CD4-positive, alpha-beta T cell treated with Interleukin-2 at 100 ng/mL for 4 hours (primary cell): ENCODE measurements at places on chromosomes 5 and 9.

DNA sequence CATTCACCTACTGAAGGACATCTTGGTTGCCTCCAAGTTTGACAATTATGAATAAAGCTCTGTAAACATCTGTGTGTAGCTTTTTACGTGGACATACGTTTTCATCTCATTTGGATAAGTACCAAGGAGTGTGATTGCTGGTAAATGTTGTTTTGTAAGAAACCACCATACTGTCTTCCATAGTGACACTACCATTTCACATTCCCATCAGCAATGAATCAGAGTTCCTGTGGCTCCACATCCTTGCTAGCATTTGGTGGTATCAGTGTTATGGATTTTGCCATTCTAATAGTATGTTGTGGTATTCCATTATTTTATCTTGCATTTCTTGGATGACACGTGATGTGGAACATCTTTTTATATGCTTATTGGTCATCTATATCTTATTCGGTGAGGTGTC is 78.4 kb upstream of the RASGRF2 start:
- DNase-seq: no peak

DNA sequence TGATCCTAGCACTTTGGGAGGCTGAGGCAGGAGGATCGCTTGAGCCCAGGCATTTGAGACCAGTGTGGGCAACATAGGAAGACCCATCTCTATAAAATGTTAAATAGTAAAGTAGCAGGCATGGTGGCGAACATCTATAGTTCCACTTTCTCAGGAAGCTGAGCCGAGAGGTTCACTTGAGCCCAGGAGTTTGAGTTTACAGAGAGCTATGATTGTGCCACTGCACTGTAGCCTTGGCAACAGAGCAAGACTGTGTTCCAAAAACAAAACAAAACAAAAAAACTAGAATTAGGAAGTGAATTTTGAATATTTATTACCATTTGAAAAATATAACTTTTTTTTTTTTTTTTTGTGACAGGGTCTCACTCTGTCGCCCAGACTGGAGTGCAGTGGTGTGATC is 26.8 kb upstream of the PAX5 start:
- DNase-seq: no peak

DNA sequence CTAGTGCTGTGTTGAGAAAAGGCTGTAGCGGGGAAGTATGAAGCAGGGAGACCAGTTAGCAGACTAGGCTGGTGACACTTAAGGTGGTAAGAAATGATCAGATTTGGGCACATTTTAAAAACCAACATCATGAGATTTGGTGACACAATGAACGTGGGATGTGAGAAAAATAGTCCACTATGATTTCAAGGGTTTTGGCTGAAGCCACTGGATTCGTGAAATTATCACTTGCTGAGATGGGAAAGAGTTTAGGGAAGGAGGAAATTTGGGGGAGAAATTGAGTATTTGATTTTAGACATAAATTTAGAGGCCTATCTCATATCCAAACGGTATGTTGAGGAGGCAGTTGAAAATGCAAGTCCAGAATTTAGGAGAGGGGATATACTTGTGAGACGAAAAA is 23.1 kb downstream of the SKP2 start:
- no peak for DNase-seq

DNA sequence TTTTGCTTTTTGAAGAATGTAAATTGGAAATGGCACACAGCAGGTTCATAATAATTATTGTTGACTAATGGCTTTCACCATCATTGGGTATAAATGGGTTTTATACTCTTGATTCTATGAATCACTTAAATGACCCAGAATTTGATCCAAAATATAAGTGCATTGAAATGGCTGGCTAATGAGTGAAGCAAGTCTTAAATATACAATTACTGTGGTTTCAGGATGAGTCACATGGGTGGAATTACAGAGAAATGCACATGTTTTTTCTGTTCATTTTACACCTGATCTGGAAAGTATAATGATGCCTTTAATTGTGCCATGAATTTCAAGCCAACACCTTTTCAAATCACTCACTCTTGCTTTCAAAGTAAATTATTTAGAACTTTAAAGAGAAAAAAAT is 380.8 kb upstream of the CD180 start:
- DNase-seq: no peak

DNA sequence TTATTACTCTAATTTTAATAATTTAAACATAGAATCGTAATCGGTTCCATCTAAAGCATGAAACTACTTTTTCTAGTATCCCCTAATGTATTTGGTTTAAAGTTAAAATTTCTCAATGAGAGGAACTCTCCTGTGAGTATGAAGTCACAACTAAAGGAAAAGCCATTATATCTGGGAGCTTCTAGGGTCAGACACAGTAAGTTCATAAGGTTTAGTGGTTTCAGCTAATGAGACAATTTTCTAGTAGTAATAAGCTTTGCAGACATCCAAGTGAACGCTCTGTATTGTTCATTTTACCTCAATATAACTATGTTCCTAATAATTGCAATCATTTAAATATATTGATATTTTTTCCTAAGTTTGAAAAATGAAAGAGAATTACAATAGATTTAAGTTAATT is 364.4 kb upstream of the CDH9 start:
- no peak for DNase-seq

GRCh38 chr9:104934691-104935500 is 6.9 kb upstream of the ABCA1 start:
- DNase-seq: no peak

DNA sequence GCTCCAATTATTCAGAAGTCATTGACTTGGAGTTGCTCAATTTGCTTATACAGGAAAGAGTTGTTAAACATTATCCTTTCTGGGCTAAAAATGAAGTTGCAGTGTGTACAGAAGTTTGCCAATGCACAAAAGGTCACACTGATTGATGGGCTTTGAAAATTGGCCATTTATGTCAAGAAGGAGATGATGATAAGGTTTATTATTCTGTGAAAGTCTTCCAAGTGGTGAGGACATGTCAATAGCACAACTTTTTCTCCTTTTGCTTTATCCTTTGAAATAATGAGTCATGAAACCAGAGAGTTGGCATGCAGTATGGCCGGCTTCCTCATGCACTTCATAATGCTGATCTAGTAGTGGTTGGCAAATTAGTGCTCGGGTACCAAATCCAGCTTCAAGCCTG is 848.5 kb upstream of the WWC1 start:
- DNase-seq: no peak

- no peak for DNase-seq
Observed at GRCh38 chr9:90188656-90189055, 454.0 kb downstream of the DIRAS2 start.

GRCh38 chr5:307306-307705 is 14.2 kb upstream of the AHRR start:
- no peak for DNase-seq

DNA sequence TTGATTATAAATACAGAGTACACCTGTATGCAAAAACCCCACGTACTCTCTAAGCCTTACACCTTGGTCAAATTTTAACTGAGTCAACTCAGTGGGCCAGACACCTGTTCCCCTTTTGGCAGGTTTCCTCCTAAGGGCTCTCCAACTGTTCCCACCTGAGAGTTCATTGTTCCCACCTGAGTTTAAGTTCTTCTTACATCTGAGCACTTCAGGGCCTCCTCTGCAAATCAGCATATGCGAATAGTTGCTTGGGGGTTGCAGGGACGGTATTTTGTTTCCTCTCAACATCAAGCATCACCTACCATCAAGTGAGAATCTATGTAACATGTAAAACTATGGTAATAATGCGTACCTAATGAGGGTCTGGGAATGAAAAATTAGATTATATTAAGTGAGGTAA is 300.0 kb downstream of the PIK3R1 start:
- DNase-seq: no peak

DNA sequence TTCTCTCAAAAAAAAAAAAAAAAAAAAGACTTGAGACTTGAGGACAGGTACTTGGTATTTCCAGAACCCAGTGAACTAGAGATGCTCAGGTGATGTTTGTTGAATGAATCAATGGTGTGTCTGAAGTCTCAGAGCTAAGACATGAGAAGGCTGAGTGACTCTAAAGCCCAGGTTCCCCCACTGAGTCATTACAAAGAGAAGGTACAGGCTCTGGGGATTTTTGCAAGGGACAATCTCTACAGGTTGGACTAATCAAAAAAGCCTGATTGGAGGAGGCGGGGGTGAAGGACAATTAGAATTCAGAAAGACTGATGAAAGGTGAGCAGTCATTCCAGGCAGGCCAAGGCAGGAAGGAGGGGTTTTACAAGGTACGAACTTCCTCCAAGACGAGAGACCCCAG is 8.2 kb upstream of the FABP6 start:
- no peak for DNase-seq

GRCh38 chr5:157842185-157842584 is 16.8 kb downstream of the CLINT1 start:
- no peak for DNase-seq

DNA sequence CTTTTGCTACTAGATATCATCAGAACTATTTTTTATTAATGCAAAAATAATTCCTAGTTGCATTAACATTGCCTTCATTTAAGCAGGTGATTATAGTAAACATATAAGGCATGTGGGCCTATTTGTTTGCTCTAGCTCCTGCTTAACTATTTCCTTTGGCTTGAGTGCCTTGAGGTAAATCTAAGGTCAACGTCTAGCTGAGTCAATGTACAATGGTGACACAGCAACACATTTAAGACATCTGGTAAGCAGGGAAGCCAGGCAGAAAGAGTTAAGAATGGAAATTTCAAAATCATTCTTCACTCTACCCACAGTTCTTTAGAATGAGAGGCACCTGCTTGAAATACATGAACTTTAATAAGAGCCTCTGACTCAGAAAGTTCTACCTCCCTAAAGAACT is 111.9 kb upstream of the FST start:
- no peak for DNase-seq

GRCh38 chr9:122168356-122168755 is 8.6 kb downstream of the MORN5 start:
- DNase-seq: no peak

DNA sequence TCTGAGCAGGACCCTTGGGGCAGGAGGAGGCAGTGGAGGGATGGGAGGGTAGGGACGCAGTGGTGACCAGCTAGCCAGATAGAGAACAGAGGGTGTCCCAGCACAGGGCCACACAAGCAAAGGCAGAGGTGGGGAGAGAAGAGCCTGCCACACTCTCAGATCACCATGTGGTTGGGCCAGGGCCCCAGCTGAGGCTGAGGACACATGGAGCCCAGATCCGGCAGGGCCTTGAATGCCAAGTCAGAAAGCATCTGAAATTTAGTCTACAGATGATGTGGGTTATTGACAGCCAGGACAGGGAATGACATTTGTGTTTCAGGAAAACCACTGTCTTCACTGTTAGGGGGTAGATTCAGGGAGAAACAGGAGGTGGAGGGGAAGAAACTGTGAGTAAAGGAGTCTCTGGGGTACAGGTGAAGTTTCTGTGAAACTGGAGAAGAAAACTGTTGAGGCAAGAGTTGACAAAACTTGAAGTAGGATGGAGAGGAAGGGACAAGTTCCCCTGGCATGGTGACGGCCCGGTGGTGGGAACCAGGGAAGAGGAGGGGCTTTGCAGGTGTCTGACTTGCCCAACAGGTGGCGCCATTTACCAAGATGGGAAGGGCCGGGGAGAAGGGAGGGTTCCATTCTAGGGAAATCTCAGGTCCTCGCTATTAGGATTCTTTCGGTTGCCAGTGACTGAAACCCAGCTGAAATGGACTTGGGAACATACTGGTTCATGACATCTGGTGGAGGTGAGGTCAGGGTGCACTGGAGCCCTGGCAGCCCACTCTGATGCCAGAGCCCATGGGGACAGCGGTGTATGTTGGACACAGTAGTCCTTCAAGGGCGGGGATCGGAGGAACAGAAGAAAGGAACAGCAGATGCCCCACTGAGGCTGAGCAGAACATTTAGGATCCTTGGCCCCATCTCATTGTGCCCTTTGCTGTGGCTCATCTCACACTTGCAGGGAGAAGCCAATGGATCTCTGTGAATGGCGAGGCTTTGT is 100.1 kb downstream of the KCNIP1 start:
- DNase-seq: peak; percentile 4

DNA sequence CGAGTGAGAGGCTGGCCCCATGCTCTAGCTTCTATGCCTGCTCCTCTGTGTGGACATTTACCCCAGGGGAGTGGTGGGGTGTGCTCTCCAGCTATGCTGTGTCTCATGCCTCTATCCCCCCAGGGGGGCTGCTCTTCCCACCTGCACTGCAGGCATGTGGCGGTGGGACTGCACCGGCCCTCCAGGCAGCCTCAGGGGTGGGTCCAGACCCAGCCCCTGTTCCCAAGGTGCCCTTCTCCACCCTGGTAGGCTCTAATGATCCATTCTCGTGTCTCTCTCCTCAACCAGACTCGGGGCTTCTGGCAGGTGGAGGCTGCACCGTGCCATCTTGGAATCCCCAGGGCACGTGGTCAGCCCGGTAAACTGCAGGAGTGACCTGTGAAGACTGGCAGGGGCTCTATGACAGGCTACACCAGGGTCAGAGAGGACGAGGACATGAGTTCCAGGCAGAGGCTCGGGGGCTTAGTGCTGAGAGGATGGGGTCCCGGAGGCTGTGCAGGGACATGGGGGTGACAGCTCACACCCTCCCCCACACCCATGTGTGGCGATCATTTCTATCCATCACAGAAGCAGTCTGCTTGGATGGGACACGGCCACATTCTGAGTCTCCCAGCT is 22.7 kb upstream of the COL5A1 start:
- no peak for DNase-seq

GRCh38 chr9:27565696-27566095 is 7.6 kb downstream of the C9orf72 start:
- DNase-seq: no peak
